ENCODE measurements at places on chromosomes 7 and 10.
A peak's percentile ranks its signal among the peaks of the same experiment; 100 is the strongest.

GRCh38 chr7:101927389-101927788 is 110.0 kb downstream of the CUX1 start:
- no peak for DNase-seq

- no peak for DNase-seq
These were observed 18.5 kb downstream of the ZC3HC1 start for GRCh38 chr7:130032698-130033097.

- peak; percentile 45 for DNase-seq
These were observed 493.3 kb upstream of the PODXL start for GRCh38 chr7:132049462-132050304.

DNA sequence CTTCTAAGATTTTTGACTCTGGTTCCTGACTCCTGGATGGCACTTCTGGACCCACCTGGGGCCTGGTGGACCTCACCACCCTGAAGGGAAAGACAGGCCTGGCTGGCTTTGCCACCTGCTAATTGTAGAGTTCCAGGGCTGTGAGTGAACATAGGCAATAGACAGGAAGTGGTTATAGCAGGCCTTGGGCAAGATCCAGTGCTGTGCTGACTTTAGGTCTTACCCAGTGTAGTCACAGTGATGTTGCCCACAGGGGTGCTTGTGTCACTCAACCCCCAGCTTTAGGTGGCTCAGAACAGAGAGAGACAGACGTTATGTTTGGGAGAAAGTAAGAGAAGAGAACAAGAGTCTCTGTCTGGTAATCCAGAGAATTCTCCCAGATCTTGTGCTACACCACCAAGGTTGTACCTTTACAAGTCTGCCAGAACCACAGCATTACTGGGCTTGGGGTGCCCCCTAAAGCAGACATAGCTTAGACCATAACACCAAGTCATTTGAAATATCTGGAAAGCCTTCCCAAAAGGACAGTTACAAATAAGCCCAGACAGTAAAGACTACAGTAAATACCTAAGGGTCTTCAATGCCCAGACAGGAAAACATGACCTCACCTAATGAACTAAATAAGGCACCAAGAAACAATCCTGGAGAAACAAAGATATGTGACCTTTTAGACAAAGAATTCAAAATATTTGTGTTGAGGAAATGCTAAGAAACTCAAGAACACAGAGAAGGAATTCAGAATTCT is 303.4 kb downstream of the PCLO start:
- DNase-seq, result peak; percentile 43

DNA sequence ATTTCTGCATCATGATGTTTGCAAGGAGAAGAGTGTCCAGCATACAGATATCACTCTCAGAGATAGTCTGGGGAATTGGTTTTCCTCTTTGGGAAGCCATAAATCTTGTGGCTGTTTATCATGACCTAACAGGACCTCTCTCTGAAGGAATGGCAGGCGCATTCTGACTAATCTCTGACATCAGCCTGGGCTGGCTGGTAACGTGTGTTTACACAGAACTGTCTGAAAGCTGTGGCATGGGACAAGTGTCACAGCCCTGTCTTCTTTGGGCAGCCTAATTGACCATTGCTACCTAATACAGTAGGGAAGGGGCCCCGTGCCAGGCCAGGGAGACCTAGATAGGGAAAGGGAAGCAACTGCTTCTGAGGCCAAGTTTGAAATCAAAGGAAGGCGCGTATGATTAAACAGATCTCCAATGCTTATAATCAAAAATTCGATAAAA is 73.9 kb upstream of the CABCOCO1 start:
- no peak for DNase-seq

DNA sequence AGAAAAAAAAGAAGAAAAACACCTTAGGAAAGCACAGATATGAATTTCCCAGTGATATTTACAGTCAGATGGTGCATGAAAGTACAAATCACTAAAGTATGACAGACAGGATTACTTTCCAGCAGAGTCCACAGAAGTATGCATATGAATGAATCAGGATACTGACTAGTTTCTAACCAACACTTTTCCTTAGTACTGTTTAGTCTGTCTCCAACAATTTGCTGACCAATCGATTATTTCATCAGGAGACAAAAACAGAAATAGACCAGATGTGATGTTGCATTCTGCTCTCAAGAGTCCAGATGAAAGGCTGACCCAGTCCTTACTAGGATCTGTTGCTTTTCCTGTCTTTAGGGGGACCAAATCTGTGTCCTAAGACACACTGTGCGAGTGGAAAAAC is 14.6 kb downstream of the SLC35B4 start:
- no peak for DNase-seq

- DNase-seq, result no peak
These were observed 278 bp downstream of the CPA2 start for GRCh38 chr7:130266961-130267321.

DNA sequence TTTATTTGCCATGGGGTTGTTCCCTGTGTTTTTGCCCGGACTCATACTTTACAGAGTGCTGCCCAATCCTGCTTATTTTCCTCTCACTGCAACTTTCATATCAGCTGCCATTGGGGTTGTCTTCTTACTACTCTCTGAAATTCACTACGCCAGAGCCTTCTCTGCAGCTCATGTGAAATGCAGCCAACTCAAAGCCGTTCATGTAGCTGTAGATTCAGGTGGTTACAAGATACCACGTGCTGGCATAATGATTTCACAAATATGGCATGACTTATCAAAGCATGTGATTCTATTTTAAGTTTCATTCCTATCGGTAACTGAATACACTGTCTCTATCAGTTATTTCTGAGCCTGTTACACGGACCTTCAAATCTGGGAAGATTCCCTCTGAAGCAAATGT is 130.3 kb upstream of the WNT16 start:
- no peak for DNase-seq

GRCh38 chr10:78320506-78320905 is 286.8 kb downstream of the RPS24 start:
- DNase-seq, result no peak

- DNase-seq, result no peak
These were observed 81.8 kb downstream of the NPSR1 start for GRCh38 chr7:34739651-34740300.

DNA sequence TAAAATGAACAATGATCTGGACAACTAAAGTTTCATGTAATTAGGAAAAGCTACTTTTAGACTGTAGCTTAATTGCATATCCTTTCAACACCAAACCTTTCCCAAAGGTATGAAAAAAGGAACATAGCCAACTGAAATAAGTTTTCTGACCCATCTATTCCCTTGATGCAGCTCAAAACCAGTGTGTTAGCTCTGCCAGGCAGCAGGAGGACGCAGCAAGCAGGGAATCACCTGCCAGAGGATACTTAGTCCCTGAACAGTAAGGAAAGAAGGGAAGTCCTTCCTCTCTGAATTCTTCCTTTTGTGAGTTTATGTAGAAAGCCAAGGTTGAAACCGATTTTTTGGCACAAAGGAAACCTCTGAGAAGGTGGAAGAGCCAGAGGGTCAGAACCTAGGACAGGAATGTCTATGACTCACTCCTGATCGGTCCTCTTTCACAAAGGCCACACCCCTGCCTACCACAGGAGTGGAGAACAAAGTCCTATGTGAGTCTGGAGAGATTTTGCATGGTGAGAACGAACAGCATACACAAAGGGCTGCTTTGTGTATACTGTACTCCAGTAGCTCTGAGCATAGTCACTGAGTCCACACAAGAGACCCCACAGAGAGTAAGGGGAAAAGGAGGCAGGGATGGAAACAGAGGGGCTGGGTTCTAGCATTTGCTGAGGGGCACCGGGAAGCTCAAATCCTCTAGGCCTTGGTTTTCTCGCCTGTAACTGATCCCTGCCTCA is 68.8 kb upstream of the GSDME start:
- DNase-seq, result no peak

DNA sequence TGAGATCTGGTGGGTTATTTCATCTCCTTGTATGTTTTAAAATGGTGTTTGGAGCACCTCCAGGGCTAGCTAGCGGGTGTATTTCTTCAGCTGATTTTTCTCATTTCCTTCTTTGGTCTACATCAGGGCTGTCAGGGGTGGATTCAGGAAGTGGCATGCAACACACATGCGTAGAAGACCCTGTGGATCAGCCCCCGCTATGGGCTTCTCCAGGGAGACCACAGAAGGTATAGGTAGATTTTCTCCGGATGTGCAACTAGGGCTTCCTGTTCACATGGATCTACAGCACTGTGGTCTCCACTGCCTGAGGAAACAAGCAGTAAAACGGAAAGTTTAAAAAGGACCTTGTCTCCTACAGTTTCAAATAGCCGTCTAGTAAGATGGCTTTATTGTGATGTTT is 10.4 kb downstream of the NUB1 start:
- DNase-seq, result no peak

GRCh38 chr7:30526163-30526562 is 21.5 kb upstream of the GGCT start:
- DNase-seq, result peak; percentile 25

GRCh38 chr7:22731766-22732165 is 4.8 kb downstream of the IL6 start:
- DNase-seq, result no peak

- no peak for DNase-seq
These were observed 624.8 kb upstream of the FOXK1 start for GRCh38 chr7:4057289-4057616.

- no peak for DNase-seq
These were observed 92.4 kb downstream of the PTPRN2 start for GRCh38 chr7:158495216-158495615.

DNA sequence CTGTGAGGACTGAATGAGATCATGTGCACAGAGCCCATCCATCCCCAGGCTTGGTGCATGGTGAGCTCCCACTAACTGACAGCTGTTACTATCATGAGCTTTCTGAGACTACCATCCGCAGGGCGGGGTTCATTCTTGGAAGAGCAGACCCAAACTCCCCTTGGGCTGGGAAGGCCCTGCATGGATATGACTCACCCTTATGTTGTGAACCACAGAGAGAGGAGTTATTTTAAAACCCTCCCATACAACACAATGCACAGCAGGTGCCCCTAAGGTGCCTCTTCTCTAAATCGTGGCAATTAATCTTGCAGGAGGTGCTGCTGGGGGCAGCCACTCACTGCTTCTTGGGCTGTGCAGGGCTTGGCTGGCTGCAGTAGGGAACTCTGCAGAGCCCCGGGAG is 219.1 kb downstream of the GFRA1 start:
- no peak for DNase-seq

- peak; percentile 86 for DNase-seq
These were observed 23.2 kb upstream of the LAMB1 start for GRCh38 chr7:108026116-108026515.

GRCh38 chr7:47739301-47739875 is 157.5 kb upstream of the TNS3 start:
- no peak for DNase-seq

DNA sequence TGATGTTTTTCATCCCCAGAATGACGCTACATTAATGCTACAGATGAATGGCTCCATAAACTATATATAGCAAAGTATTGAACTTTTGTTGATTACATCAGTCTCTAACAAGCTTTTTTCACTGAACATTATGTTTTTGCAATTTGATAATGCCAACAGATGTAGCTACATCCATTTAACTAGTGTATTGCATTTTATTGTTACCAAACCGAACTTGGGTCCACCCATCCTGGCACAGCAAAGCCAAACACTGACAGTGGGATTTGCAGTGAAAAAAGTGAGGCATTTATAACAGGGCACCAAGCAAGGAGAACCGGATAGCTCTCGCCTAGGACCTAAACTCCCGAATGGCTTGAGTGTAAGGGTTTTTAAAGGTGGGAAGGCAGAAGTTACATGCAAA is 182.8 kb upstream of the TNS3 start:
- DNase-seq, result no peak

DNA sequence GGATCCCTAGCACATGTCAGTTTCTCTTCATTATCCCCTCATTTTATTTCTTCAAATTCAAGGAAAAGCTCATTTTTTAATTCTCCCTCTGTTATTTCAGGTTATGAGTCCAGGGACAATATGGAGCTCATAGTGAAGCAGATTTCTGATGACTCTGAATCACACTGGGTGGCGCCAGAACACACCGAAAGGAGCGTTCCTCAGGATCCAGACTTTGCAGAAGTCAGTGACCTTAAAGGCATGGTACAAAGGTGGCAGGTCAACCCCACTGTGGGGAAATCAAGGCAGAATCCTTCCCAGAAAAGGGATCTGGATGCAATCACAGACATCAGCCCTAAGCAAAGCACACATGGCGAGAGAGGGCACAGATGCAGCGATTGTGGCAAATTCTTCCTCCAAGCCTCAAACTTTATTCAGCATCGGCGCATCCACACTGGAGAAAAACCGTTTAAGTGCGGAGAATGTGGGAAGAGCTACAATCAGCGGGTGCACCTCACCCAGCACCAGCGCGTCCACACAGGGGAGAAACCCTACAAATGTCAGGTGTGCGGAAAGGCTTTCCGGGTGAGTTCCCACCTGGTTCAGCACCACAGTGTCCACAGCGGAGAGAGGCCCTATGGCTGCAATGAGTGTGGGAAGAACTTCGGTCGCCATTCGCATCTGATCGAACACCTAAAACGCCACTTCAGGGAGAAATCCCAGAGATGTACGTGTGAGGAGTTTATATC is 21.4 kb downstream of the ZKSCAN5 start:
- DNase-seq, result peak; percentile 67

- DNase-seq, result no peak
These were observed 123.2 kb downstream of the SLC16A9 start for GRCh38 chr10:59586407-59586891.

DNA sequence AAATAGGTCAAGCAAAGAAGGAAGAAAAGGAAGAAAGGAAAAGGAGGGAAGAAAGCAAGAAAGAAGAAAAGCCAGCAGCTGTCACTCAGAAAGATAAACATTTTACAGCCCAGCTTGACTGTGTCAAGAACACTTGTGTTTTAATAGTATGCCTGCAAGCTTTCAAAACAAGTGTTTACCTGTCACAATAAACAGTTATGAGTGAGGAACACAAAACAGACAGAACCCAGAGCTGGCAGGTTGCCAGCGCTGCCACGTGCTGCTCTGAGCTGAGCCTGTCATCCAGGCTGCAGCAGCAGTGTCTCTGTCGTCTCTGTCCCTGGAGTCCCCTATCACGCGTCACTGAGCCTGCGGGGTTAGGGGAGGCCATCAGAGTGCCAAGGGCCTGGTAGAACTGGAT is 827.6 kb upstream of the AUTS2 start:
- DNase-seq, result no peak
